ENCODE measurements at places on chromosomes 5 and 9. TPM values are rescaled to one million over a fixed set of nuclear protein-coding genes. Genes with fewer than 3 reads are reported as not detected.

RRAGA gene
- 45.5 TPM for total RNA-seq

MELK gene
- 66.0 TPM for total RNA-seq

- no peak overlapping the region for H3K27ac ChIP-seq
- no peak overlapping the region for H3K4me3 ChIP-seq
- no peaks in the 10 kb centered on the region for H3K36me3 ChIP-seq
Measured at GRCh38 chr5:62920856-62921255, 342.2 kb downstream of the LRRC70 start.

LPCAT1 gene
- 77.0 TPM for total RNA-seq

BHMT2 gene
- not detected for total RNA-seq

DNA sequence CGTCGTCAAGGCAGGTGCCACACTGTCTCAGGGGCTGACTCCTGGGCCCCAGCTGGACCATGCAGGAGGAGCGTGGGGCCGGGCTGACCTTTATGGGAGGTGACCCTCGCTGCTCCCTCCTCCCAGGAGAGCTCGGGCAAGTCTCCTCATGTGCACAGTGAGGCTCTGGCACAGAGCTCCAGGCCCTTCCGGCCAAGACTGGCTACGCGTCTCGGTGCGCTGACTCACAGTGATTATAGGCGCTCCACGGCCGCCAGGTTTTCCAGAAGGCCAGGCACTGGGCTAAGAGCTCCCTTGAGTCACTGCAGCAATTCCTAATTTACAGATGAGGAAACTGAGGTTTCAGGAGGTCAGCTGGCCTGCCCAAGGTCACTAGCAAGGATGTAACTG lies 47.4 kb downstream of the VAV2 start:
- H3K27me3 ChIP-seq: no peaks in the 10 kb centered on the region
- H3K27ac ChIP-seq: no peak overlapping the region
- no peak overlapping the region for H3K4me3 ChIP-seq
- DNase-seq: no peak
- no peaks in the 10 kb centered on the region for H3K36me3 ChIP-seq

DNA sequence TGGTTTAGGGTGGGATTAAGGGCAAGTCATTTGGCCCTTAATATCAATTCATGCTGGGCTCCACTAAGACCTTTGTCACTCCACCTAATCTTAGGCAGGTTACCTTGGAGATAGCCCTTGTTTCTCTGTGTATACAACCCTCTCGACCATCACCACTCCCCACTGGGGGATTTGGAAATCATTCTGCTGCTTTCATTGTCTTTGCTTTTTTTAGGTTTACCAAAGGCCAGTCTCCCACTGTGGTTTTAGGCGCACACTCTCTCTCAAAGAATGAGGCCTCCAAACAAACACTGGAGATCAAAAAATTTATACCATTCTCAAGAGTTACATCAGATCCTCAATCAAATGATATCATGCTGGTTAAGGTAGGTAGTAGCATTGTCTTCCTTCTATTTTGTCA lies 6.2 kb downstream of the GZMK start:
- H3K27me3 ChIP-seq: no peaks in the 10 kb centered on the region
- H3K27ac ChIP-seq: no peak overlapping the region
- no peak overlapping the region for H3K4me3 ChIP-seq
- DNase-seq: no peak

DNA sequence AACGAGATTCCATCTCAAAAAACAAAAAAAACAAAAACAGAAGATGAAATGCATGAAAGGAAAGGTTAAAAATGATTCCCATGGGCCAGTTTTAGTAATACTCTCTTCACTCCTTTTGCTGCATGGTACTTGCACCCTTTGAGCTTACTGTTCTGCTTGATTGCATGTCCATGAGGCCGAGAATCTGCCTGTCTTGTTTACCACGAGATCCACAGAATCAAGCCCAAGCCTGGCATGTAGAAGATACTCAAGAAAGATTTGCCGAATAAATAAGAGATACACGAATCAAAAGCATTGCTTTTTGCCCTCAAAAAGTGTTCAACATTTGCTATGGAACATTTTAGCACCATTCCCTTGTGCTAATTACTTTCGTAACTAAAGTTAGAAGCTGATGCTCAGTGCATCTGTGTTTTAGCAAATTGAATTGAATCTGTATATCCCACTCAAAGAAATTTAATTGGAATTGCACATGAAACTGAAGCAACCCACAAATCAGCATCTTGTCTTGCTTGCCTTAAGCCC lies 1.1 kb downstream of the FAXDC2 start:
- no peaks in the 10 kb centered on the region for H3K27me3 ChIP-seq
- DNase-seq: no peak
- H3K4me1 ChIP-seq: peaks cover 3% of the 10 kb centered on the region
- H3K4me3 ChIP-seq: no peak overlapping the region
- no peak overlapping the region for H3K27ac ChIP-seq

STPG3 gene
- not detected for total RNA-seq

GABBR2 gene
- not detected for total RNA-seq

VCAN gene
- total RNA-seq: 0.27 TPM

PDE6A gene
- not detected for total RNA-seq

DNA sequence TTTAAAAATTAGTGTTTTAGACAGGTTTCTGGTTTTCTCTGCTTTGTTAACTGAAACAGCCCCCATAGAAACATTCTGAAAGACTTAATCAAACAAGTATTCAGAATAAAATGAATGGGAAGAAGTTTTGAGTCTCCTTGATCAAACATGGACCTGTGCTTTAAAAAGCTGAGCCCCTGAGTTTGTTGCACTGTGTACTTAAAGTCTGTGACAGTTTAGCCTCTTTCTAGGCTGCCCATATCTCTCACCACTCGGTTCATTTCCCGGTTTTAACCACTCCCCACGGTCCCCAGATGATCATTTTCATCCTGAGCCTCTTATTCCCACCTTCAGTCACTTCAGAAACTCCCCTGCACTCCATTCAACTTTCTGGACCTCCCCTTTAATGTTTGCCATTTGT lies 215.9 kb upstream of the DMRT1 start:
- no peak for DNase-seq
- peaks cover 9% of the 10 kb centered on the region for H3K4me1 ChIP-seq
- H3K27ac ChIP-seq: no peak overlapping the region
- no peaks in the 10 kb centered on the region for H3K36me3 ChIP-seq

PCDHGA6 gene
- total RNA-seq: not detected

- no peak overlapping the region for H3K27ac ChIP-seq
- H3K27me3 ChIP-seq: no peaks in the 10 kb centered on the region
- H3K4me3 ChIP-seq: no peak overlapping the region
- no peak for DNase-seq
- H3K36me3 ChIP-seq: peaks cover 3% of the 10 kb centered on the region
- peaks cover 4% of the 10 kb centered on the region for H3K4me1 ChIP-seq
Measured at GRCh38 chr9:35501946-35502345, 12.0 kb downstream of the RUSC2 start.

FOXD4 gene
- total RNA-seq: 0.92 TPM

- H3K27ac ChIP-seq: no peak overlapping the region
- H3K27me3 ChIP-seq: peaks cover 2% of the 10 kb centered on the region
- H3K36me3 ChIP-seq: no peaks in the 10 kb centered on the region
- no peak overlapping the region for H3K4me3 ChIP-seq
Measured at GRCh38 chr5:102450313-102450990, 48.3 kb downstream of the SLCO6A1 start.

SPINK7 gene
- not detected for total RNA-seq

DNA sequence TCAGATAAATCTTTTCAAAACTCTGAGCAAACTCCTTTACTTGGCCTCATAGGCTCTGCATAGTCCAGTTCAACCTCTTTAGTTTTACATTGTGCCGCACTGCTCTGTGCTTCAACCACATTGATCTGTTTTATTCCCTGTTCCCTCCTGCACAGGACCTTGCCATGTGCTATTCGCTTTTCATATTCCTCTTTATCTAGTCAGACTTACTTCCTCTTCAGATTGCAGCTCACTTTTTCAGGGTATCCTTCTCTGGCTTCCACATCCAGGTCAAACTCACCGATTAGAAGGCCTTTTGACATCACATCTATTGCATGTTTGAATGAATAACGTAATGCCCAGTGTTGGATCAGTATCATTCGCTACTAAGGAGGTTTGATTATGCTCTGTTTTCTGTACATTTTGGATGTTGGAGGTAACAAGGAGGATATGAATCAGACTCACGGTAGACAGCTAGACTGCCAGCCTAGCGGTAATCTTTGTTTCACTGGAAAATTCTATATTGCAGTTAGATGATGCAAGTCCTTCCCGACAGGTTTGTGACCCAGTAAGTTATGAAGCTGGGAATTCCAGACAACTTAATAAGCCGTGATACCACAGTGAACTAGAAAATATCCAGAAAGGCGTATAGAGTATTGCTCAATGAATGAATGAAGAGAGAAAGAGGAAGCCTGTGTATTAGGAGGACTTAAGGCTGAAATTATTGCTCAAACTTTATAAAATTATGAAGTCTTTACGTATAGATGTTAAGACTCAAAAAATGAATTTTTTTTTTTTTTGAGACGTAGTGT lies 65.7 kb downstream of the IQGAP2 start:
- H3K36me3 ChIP-seq: peaks cover 70% of the 10 kb centered on the region
- no peaks in the 10 kb centered on the region for H3K27me3 ChIP-seq
- peaks cover 52% of the 10 kb centered on the region for H3K4me1 ChIP-seq
- DNase-seq: no peak
- H3K4me3 ChIP-seq: no peak overlapping the region

DNA sequence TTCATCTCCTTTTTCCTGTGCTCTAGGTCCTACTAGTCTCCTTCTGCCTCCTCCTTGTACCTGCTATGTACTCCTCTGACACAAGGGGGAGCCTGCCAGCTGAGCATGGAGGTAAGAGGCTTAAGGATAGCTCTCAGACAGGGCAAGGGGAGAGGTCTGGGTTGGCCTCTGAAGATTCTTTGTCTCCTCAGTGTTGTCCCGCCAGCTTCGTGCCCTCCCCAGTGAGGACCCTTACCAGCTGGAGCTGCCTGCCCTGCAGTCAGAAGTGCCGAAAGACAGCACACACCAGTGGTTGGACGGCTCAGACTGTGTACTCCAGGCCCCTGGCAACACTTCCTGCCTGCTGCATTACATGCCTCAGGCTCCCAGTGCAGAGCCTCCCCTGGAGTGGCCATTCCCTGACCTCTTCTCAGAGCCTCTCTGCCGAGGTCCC lies 3.8 kb downstream of the CREB3 start:
- H3K36me3 ChIP-seq: peaks cover 41% of the 10 kb centered on the region
- H3K27me3 ChIP-seq: no peaks in the 10 kb centered on the region
- peak overlapping the region; percentile 36 for H3K27ac ChIP-seq
- H3K4me3 ChIP-seq: no peak overlapping the region

OLFML2A gene
- not detected for total RNA-seq

DNA sequence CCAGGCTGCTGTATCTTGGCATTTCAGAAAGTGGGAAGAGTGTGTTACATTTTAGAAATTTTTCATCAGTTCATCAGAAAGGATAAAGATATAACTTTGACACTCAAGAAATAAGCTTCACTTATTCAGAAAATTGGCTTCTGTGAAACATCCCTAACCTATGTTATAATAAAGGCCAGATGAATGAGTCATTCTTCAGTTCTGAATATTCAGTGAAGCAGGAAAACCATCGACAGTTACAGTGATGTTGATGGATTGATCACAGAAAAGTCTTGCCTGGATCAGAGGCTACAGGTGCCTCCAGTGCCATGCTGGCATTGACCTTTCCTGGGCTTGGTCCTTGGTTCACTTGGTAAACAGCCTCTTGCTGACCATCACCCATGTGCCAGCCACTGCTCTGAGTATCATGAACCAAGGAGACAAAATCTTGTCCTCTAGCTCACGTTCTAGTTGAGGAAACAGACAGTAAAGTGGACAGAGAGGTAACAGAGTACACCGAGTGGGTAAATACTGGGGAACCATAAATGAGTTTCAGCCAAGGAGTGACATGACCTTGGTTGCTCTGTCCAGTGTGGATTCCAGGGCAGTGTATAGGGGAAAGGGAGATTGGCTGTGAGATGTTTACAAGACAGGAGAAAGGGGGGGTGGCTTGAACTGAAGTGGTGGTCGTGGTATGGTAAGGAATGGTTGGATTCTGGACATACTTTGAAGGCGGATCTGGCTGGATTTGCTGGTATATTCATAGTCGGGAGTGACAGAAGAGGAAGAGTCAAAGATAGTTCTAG lies 98.6 kb downstream of the AMBP start:
- H3K4me1 ChIP-seq: no peaks in the 10 kb centered on the region
- DNase-seq: no peak
- no peak overlapping the region for H3K27ac ChIP-seq
- no peaks in the 10 kb centered on the region for H3K36me3 ChIP-seq

- H3K36me3 ChIP-seq: no peaks in the 10 kb centered on the region
- no peak overlapping the region for H3K4me3 ChIP-seq
- no peak overlapping the region for H3K27ac ChIP-seq
- H3K4me1 ChIP-seq: no peaks in the 10 kb centered on the region
Measured at GRCh38 chr5:89156226-89156625, 273.2 kb upstream of the MEF2C start.

GRCh38 chr5:127076315-127077129 lies 3.2 kb upstream of the C5orf63 start:
- H3K4me3 ChIP-seq: no peak overlapping the region
- DNase-seq: no peak
- peaks cover 20% of the 10 kb centered on the region for H3K4me1 ChIP-seq
- H3K36me3 ChIP-seq: peaks cover 6% of the 10 kb centered on the region
- H3K27me3 ChIP-seq: peaks cover 3% of the 10 kb centered on the region

DNA sequence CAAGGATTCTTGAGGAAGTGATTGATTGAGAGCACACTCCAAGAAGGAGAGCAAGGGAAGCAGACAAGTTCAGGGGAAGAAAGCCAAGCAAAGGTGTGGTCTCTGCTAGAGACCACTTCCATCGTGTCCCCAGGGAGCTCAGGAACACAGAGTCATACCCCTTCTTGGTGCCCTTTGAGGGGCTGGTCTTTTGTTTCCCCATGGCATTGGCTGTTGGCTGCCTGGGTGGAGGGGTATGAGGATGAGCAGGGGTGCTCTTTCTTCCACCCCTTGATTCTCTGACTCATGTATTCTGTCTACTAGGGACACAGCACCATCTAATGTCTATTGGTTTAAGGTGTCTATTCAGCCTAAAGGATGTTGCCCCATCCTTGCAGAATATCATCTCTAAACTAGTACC lies 11.5 kb upstream of the SPOCK1 start:
- no peak overlapping the region for H3K27ac ChIP-seq
- H3K36me3 ChIP-seq: no peaks in the 10 kb centered on the region
- H3K4me3 ChIP-seq: no peak overlapping the region
- peaks cover 12% of the 10 kb centered on the region for H3K27me3 ChIP-seq

SOX30 gene
- not detected for total RNA-seq

CCDC69 gene
- total RNA-seq: 79.4 TPM

- no peak overlapping the region for H3K27ac ChIP-seq
- peaks cover 12% of the 10 kb centered on the region for H3K4me1 ChIP-seq
- H3K4me3 ChIP-seq: no peak overlapping the region
Measured at GRCh38 chr5:34834794-34835089, 4.2 kb upstream of the TTC23L start.

DNA sequence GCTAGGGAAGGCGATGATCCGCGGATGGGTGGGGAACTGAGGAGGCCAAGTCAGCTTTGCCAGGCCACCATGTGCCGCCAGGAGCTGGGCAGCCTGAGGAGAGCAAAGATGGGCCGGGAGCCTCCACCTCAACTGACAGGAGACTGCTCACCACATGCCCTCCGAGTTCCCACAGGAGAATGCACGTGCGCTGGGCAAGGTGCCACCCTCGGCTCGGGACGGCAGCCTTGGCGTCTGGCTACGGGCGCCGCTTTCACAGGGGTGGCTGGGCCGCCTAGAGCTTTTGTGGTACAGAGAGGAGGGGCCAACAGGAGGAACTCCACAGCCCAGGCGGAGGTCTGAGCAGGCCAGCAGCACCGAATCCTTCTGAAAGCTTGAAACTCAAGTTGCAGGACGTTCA lies 5.3 kb upstream of the TBC1D9B start:
- no peaks in the 10 kb centered on the region for H3K27me3 ChIP-seq
- no peak overlapping the region for H3K4me3 ChIP-seq
- H3K4me1 ChIP-seq: peaks cover 5% of the 10 kb centered on the region
- no peak for DNase-seq

PRKAA1 gene
- 71.3 TPM for total RNA-seq

Data from activated CD4-positive, alpha-beta T cell treated with anti-CD3 and anti-CD28 coated beads, Interleukin-2, amount 10 ng/mL, durations not matched to agents 7 days and 5 days (primary cell).